Hematopoietic multipotent progenitor cell treated with erythropoietin and hydrocortisone succinate and interleukin-3 and kit ligand, for 6 days (in vitro differentiated cells): ENCODE measurements at places on chromosomes 3 and 15.

GRCh38 chr3:23741036-23741706 lies 64.6 kb upstream of the UBE2E1 start:
- no peak for DNase-seq

- DNase-seq = no peak
Measured at GRCh38 chr15:90931575-90931827, 848 bp downstream of the HDDC3 start.

DNA sequence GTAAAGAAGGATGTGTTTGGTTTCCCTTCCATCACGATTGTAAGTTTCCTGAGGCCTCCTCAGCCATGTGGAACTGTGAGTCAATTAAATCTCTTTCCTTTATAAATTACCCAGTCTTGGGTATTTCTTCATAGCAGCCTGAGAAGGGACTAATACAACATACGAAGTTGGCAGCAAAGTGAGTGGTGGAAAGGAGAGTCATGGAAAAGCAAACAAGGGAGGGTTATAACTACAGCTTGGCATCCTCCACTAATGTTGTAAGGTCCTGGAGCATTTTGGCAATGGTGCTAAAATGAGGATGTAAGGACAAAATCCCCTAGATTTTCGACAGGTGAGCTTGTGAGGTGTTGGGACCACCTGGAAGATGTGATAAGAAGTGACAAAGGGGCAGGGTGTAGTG lies 5.8 kb upstream of the TMEM41A start:
- no peak for DNase-seq

GRCh38 chr3:59277816-59278215 lies 228.0 kb upstream of the CFAP20DC start:
- DNase-seq = no peak

- DNase-seq = no peak
Measured at GRCh38 chr15:58686286-58686685, 63.2 kb downstream of the ADAM10 start.

DNA sequence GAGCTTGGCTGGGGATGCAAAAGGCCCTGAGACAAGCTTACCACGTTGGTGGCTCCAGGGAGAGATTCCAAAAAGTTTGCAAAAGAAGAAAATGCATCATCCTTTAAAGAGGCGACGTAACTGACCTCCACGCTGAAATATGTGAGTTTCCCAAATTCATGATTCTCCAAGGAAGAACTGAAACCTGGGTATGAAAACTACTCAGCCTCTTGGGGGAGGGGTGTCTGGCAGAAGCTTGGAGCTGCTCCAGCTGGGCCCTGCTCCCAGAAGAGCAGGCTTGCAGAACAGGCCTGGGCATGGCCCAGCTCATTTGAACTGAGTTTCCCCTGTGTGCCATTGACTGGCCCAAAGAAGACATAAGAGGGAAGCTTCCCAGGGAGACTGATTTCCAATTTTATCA lies 20.5 kb downstream of the CPN2 start:
- no peak for DNase-seq

DNA sequence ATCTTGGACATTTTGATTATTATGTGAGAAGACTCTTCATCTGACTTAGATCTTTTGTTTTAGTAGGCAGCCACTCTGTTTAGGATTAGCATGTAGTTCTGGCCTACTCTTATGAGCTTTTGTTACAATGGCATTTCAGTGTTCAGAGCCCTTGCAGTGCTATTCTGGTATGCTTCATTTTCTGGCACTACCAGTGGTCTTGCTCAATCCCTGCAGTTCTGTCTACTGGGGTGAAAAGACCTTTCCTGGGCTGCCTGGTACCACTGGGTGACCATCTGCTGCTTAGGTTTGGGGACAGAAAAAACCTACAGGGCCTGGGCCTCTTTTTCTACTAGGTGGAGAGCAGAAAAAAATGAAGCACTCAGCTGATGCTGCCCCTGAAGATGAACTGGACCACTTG lies 42.5 kb downstream of the IL16 start:
- DNase-seq = no peak

DNA sequence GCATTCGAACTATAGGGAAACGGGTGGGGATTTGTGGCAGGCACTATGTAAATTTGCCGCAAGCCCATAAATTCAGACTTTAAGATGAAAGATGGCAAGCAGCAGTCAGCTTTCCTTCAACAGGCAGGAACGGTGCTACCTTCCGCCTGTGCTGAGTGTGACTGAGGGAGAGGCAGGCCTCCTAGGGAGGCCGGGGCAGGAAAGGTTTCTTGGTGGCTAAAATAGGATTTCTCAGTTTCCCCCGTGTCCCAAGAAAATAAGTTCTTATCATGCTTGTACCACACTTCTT lies 12.5 kb downstream of the FLNB start:
- DNase-seq = no peak

- no peak for DNase-seq
Measured at GRCh38 chr3:193743702-193744047, 150.7 kb downstream of the OPA1 start.

GRCh38 chr15:28897861-28898585 lies 12.2 kb downstream of the APBA2 start:
- no peak for DNase-seq

DNA sequence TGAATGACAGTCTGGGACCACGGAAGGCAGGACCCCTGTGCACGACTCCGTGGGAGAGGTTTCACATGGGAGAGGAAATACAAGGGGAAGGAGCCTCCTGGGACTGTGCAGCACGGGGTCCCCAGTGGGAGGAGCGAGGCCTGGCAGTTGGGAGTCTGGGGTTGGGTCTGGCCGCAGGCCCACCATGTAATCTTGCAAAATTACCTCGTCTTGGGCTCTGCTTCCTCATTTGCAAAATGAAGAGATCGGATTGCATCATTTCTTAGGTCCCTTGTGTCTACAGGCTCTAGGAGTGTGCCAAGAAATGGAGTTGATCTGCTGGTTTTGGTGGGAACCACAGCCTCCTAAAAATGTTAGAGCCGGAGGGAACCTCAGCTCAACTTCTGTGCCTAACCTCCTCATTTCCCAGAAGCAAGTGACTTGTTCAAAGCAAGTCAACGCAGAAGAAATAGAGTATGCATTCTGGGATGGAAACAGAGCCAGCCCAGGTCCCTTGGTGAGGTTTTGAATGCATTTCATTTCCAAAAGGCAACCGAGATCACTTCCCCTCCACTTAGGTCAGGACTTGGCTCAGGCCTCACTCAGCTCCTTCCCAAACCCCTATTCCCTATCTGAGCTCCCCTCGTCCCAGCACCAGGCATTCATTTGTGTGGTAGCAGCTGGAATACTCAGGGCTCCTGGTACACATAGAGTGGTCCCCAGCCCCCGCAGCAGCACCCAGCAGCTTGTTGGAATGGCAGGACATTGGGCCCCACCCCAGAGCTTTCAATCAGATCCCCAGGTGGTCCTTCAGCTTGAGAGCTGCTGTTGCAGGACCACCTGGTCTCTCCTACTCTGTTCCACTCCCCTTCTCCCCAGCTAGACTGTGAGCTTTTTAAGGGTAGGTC lies 267.7 kb downstream of the XXYLT1 start:
- DNase-seq = peak; percentile 85

DNA sequence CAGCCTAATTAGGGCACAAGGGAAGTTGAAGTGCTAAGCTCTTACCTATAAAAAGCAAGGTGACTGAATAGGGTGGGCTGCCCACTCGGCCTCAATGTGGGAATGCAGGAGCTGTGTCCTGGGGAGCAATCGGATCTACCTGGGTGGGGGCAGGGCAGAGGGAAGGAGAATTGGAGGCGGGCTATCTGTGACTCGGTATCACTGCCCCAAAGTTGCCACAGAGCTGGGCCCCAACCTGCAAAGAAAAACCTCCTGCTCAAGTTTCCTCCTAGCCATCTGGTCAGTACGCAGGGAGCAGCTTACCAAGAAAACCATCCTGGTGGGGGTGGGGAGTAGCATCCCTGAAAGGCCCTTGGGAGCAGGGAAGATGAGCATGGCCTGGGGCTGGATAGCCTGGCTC lies 10.7 kb downstream of the CIB2 start:
- no peak for DNase-seq

- DNase-seq = no peak
Measured at GRCh38 chr15:79535536-79535935, 103.4 kb downstream of the MINAR1 start.

GRCh38 chr3:20857636-20858035 lies 671.6 kb upstream of the SGO1 start:
- DNase-seq = no peak

DNA sequence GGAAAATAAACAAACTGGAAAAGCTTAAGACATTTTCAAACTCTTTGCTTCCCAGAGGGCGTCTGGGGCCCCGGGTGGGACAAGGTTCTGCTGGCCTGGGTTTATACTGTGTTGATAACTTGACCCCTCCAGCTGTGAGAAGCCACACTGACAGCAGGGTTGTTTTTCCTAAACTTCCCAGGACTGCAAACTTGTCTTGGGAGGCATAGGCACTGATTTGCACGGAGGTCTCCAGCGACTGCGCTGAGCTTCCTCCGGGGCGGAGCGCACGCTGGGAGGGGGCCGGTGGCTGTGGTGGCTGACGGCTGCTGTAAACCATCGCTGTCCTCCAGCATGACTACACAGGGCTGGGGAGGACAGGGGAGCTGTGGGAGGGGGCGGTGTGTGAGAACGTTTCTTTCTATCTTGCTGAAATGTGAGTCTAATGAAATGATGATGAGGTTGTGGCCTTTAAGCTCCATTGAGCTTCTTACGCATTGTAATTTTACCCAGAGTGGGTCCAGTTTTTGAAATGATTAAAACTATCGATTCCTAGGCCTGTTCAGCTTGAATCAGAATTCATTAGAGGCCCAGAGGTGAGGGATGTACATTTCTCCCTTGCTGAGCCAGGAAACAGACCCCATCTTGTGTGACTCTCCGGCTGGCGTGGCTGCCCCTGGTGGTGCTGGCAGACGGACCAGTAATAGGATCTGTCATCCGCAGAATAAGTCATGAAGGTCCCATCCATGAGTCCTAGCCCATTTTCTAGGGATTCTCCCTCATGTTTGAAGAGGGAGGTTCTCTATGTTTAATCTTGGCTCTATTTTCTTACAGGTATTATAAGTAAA lies 40.5 kb upstream of the VPS8 start:
- DNase-seq = no peak

DNA sequence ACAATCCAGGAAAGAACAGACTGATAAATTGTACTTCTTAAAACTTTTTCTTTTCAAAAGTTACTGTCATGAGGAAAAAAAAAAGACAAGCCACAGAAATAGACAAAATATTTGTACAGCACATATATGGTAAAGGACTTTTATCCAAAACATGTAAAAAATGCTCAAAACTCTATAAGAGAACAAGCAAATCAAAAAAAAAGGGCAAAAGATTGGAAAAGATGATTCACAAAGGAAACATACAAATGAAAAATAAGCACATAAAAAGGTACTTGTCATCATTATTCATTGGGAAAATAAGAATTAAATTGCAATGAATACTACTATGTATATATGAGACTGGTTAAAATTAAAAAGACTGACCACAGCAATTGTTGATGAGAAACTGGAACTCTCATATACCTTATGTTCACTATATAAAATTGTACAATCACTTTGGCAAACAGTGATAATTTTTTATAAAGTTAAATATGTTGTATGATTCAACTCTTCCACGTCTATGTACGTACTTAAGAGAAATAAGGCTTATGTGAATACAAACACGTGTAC lies 39.7 kb downstream of the DIPK2A start:
- no peak for DNase-seq

DNA sequence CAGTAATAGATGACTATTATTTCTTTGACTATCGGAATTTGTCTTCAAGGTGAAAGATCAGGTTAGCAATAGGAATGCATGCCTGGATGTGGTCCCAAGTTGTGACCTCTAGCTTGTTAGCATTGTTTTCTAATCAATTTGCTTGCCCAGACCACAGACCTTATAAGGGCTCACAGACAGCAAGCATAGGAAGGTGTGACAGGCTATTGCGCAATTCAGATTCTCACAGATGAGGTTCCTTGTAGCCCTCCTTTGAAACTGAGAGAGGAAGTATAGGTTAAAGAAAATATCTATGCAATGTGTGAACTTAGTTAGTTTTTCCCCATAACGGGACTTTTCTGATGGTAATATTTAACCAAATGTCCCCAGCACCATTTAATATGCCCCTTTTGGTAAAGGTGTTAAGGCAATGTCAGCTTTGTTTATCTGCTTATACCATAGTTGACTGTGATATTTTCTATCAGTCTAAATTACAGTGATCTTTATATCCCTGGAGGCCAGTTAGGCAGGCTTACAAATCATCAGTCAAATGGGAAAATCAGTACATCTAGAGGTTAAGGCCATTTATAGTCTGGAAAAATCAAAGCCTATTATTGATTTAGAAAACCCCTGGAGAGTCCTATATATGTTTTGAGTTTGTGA lies 168.1 kb upstream of the MBNL1 start:
- DNase-seq = peak; percentile 58

- DNase-seq = no peak
Measured at GRCh38 chr3:63968612-63969350, 54.5 kb downstream of the PSMD6 start.

GRCh38 chr3:177446165-177446601 lies 248.9 kb upstream of the TBL1XR1 start:
- no peak for DNase-seq

GRCh38 chr15:93478947-93479346 lies 389.9 kb upstream of the RGMA start:
- DNase-seq = no peak

DNA sequence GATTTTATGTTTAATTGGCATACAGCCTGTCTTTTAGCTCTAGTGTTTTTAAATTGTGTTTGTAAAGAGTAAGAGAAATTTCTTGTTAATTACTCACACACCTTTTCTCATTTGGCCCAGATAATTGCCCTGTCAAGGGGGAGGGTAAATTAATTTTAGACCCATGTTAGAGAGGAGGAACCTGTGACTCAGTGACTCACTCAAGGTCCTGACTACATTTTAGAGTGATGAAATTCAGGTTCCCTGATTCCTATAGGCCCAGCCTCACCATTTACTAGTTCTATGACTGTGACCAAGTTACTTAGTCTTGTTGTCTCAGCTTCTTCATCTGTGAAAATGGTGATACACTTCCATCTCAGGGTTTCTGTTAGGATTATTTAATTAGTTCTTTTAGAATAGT lies 125.2 kb upstream of the DPH6 start:
- DNase-seq = no peak

DNA sequence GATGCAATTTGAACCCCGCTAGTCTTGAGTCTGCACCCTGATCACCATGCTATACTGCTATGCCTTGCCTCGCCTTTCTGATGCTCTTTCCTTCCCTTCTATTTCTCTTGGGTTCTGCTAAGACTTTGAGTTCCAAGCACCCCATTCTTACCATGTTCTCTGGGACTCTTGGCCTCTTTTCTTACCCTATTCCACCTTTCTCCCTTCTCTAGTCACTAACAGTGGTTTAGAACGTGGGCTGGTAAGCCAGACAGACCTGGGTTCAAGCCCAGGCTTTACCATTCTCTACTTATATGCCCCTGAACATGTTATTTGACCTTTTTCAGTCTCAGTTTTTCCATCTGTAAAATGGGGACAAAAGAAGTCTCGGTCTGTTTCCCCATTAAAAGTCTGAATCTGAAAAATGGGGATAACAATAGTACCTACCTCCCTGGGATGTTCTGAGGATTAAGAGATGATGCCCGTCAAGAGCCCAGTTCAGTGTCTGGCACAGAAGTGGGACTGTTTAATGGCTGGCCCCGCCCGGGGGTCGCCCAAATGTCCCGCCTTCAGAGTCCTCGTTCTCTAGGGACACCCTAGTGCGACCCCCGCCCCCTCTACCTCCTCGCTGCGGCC lies 376 bp downstream of the TADA3 start:
- no peak for DNase-seq

GRCh38 chr3:167837466-167837865 lies 101.9 kb downstream of the SERPINI1 start:
- DNase-seq = peak; percentile 43

- DNase-seq = no peak
Measured at GRCh38 chr15:60740231-60740630, 261.3 kb upstream of the ICE2 start.

GRCh38 chr15:101210058-101210457 lies 41.8 kb downstream of the CHSY1 start:
- no peak for DNase-seq
